ENCODE measurements at places on chromosomes 7 and 10.
A peak's percentile ranks its signal among the peaks of the same experiment; 100 is the strongest.

GRCh38 chr7:44486693-44487092, 3.8 kb downstream of the NUDCD3 start:
- no peak for DNase-seq

- DNase-seq = no peak
Measured at GRCh38 chr10:24947304-24948097, 4.9 kb downstream of the PRTFDC1 start.

GRCh38 chr10:33008499-33009243, 50.6 kb upstream of the ITGB1 start:
- DNase-seq = peak; percentile 48

DNA sequence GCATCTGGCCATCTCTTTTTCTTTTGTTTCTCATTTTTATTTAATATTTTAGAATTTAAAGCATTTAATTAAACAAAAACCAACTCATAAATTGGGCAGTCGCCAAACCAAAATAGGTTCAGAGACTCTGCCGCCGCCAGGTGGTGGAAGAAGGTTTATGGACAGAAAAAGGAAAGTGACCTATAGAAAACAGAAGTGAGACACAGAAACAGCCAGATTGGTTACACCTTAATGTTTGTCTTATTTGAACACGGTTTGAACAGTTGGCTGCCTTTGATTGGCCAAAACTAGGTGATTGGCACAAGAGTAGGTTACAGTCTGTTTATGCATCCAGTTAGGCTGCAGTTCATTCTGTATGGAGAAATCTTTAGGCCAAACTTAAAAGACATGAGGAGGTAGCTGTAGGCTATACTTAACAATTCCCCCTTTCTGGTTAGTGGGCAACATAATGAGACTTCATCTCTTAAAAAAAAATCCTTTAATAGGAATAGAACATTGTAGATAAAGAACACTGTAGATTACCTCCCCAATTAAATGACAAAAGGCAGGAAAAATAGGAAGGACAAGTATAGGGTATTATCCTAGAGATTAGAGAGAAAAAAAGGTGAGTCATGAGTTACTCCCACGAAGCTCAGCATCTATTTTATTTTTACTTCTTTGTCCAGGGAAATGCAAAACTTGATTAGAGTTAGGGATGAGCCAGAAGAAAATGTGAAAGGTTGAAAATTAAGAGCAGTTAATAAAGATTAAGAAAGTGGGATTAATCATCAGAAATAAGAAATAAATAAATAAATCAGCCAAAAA, 23.9 kb upstream of the CYCS start:
- no peak for DNase-seq
